ENCODE measurements at places on chromosomes 1 and 21.

- peak; percentile 28 for DNase-seq
Observed at GRCh38 chr21:34589511-34590282, 25.2 kb downstream of the RCAN1 start.

- DNase-seq = no peak
Observed at GRCh38 chr1:91736715-91737615, 149.0 kb downstream of the TGFBR3 start.

DNA sequence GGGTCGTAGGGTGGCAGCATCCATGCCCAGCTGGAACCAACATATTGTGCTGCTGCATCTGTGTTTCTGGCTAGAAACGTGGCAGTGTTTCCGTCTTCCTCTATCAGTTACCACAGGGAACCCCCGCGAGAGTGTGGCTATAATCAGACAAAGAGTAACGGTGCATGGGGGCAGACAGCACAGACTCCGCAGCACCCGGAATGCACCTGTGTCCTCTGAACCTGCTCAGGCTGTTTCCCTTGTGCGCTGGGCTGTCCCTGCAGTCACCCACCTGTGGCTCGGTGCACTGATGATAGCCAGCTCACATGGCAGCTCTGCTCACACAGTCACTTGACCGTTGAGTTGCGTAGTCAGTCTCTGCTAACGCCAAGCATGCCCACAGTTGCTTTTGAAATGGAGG is 11.4 kb upstream of the PCBP3 start:
- DNase-seq = no peak

- DNase-seq = no peak
Observed at GRCh38 chr1:27299385-27300271, 22.3 kb upstream of the TMEM222 start.

DNA sequence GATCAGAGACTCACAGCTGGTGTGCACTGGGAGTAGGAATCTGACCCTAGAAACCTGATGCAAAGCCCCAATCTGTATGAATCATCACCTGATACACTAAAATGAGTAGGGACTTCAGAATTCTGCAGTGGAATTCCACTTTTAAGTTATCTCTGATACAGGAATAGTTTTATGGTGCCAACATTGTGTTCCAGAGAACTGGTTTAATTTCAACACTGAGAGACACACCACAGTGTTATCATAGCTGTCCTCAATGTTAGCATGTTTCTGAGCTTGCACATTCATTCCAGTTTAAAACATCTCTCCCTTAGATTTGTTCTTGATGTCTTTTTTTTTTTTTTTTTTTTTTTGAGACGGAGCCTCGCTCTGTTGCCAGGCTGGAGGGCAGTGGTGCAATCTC is 7.1 kb downstream of the UTS2 start:
- DNase-seq = no peak

DNA sequence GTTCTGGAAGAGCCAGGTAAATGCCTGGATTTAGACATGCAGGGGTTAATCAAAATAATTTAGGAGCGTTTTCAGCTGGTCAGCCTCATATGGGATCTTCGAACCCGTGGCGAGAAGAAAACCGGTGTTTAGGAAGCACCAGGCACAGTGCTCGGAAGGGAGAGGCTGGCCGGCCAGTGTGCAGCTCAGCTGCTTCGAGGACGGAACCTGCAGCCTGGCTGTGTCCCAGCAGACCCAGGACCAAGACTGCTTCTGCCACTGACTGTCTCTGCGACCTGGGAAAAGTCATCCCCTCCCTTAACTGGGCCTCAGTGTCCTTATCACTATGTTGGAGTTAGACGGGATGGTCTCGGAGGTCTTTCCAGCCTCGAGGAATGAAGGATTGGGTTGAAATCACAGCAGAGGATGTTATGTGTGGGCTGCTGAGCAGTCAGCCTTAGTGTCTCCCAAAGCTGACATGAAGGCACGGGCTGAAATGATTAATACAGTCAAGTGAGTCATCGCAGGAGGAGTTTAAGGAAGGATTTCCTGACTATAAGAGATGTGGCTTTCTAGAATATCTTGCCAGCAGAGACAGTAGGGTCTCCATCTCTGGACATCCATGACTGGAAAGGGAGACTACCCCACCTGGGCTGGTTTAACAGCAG is 20.8 kb downstream of the PPFIA4 start:
- DNase-seq = no peak

DNA sequence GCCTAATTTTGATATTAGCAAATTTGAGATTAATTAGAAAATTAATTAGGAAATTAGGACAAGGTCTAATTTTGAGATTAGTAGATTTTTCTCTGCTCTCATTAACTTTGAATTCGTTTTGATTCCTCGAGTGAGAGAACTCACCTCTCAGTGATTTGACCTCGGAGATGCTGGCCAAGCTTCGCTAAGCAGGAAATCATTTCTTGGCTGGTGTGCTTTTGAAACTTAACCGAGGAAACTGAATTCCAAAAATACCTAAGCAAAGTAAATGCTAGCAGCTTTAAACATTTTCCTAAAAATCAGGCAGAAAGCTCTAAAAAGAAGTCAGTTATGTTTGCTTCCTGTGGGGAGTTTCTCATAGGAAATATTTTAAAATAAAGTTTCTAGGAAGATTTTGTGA is 34.9 kb downstream of the CDC14A start:
- DNase-seq = no peak

DNA sequence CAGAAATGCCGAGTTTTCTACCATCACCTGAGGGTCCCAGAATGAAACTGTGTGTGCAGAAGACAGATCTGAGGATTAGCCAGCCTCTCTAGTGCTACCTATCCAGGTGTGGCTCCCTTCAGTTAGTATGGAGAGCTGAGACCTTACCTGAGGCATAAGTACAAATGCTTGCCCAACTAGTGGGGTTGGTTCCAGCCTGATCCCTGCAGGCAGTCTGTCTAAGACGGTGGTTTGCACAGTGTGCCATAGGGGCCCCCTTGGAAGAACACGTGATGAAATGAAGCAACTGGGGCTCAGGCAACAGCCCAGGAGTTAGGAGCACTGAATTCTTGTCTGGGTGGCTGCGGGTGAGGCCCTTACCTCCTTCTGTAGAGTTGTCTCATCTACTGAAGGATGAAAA is 15.6 kb downstream of the S100A7A start:
- no peak for DNase-seq

- DNase-seq = no peak
Observed at GRCh38 chr1:78358165-78358564, 132.6 kb upstream of the PTGFR start.

GRCh38 chr1:75430526-75430925 is 180.4 kb downstream of the SLC44A5 start:
- no peak for DNase-seq

GRCh38 chr1:183633676-183634343 is 1.8 kb downstream of the ARPC5 start:
- peak; percentile 73 for DNase-seq

GRCh38 chr1:112841825-112842224 is 114.2 kb downstream of the SLC16A1 start:
- no peak for DNase-seq

DNA sequence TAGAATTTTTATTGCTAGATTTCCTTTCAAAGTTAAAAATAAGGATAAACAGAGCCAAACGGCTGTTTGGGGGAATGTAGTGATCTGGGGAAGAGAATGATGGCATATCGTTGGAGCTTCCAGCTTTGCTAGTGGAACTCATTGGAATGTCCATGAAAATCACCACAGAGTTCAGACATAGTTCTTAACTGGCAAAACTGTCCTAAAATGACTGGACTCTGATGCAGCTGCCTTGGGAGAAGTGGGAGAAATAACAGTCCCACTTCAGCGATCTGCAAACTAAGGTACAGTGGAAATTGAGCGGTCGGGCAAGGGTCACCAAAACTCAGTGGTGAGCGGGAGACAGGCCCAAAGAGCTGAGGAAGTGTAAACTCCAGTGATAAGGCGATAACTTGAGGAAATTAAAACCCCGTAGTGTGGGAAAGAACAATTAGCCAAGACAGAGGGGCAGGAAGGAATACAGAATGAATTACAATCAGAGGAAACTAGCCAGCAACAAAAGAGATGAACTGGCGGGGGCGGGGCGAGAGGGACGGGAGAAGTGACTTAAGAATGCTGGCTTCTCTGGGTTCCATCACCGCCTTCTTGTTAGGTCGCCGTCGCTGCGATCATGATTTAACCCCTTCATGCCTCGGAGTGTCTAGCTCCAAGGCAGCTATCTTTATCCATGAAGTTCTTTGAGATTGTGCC is 89.8 kb upstream of the ARHGAP29 start:
- DNase-seq = no peak

GRCh38 chr1:185059950-185060571 is 14.7 kb downstream of the RNF2 start:
- no peak for DNase-seq

GRCh38 chr1:49183489-49183888 is 406.8 kb upstream of the BEND5 start:
- no peak for DNase-seq

- DNase-seq = peak; percentile 70
Observed at GRCh38 chr1:162145280-162145965, 75.9 kb downstream of the NOS1AP start.

- DNase-seq = peak; percentile 44
Observed at GRCh38 chr1:11929849-11930248, 3.6 kb upstream of the KIAA2013 start.

- no peak for DNase-seq
Observed at GRCh38 chr1:30172757-30173156, 550.6 kb downstream of the MATN1 start.

GRCh38 chr1:107894605-107895004 is 70.4 kb downstream of the VAV3 start:
- DNase-seq = no peak

DNA sequence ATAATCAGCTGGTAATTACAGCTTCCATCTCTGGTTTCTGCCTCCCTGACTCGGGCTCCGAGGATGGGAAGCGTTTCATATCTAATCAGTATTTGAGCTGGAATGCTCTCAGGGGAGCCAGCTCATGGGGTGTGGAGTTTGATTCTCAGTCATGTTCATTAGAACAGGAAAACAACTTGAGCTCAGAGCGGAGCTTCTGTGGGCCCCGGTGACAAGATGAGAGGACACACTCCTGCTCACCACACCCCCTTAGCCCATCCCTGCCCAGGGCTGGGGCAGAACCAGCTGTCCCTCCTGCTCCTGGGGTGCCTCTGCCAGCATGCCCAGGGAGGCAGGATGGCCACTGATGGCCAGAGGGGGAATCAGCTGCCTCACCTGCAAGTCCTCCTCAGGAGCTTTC is 726.0 kb downstream of the PTPRU start:
- no peak for DNase-seq

GRCh38 chr1:53636621-53637171 is 102.3 kb downstream of the GLIS1 start:
- DNase-seq = no peak

DNA sequence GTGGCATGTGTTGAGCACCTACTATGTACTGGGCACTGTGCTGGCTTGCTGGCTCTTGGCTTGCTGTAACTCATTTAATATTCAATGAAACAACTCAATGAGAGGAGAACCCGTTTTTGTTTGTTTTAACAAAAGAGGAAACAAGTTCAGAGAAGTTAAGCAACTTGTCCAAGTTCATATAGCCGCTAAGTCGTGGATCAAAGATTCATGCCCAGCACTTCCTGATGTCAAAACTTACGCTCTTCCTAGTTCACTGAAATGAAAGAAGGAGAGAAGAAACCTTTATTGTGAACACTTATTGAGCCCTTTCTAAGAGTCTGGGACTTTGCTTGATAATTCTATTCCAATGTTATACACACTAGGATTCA is 475.9 kb downstream of the PTPRU start:
- no peak for DNase-seq

GRCh38 chr1:87826681-87827251 is 498.1 kb downstream of the LMO4 start:
- no peak for DNase-seq

All from NCI-H510A treated with DMSO at 0.1 percent for 48 hours (cell line).